ENCODE measurements at places on chromosomes 5 and 9.

GRCh38 chr5:7540736-7541485, 145.0 kb downstream of the ADCY2 start:
- DNase-seq: no peak

DNA sequence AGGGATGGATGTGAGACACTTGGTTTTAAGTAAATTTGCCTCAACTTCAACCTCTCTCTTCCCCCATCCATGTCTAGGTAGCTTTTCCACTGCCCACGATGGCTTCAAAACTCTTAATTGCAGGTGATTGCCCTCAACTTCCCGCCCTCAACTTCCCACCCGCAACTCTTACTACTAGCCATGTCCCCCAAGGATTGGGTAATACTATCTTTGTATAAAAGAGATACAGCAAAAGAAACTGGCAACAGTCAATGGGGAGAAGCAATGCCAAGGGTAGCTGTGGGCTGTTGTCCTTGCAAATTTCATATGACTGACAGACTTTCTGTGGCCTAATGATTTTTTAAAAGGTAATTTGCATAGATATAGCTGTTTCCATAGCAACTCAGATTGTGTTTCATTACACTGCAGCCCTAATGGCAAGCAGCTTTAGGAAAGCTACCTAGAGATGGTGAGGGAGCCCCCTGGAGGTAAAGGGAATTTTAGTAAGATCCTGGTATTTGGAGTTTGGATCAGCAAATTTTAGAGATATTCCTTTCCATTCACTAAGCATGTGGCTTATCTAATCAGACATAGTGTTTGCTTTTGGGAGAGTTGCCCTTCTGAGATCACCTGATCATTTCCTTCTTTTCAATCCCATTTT, 421.5 kb upstream of the DAP start:
- no peak for DNase-seq

GRCh38 chr5:3056866-3057265, 305.4 kb upstream of the IRX2 start:
- no peak for DNase-seq

GRCh38 chr5:626850-627249, 14.7 kb downstream of the CEP72 start:
- no peak for DNase-seq

GRCh38 chr5:126385524-126386502, 37.4 kb upstream of the GRAMD2B start:
- DNase-seq: no peak

GRCh38 chr9:118455788-118456187, 751.6 kb downstream of the TLR4 start:
- no peak for DNase-seq

DNA sequence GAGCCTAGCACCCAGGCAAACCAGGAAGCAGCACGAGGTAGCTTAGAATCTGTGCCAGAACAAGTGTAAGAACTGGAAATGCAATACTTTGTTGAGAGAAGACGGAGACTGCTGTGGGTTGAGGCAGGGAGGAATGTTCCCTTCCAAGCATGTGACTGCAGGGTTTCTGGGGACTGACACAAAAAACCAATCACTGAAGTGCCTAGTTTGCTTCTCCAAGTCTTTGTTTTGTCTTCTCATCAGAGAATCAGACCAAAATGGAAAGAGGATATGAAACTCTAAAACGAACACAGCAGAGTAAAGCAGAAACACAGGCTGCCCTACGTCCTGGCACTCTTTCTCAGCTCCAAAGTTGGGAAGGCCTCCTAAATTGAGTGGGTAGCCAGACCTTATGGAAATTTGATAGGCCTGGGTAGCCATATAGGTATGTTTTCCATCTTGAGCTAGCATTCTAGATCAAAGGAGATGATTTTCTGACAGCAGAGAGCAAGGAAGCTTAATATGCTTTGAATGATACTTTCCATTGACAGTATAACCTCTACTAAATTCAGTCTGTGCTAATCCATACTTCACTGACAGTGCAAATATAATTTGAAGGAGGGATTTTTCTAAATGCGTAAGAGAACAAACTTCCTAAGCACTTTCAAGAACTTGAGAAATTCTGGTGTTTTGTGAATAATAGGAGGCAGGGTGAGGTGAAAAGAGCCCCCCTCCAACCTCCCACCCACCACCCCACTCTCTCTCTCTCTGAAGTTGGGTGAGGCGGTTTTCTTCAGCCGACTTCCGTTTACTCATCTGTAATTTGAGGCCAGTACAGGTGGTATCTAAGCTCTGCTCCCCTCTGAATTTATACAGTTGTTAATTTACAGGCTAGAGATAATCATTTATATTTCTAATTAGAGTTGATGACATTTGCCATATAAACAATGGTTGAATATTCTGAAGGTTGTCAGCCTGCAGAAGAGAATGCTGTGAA, 5.5 kb downstream of the ADRB2 start:
- no peak for DNase-seq

DNA sequence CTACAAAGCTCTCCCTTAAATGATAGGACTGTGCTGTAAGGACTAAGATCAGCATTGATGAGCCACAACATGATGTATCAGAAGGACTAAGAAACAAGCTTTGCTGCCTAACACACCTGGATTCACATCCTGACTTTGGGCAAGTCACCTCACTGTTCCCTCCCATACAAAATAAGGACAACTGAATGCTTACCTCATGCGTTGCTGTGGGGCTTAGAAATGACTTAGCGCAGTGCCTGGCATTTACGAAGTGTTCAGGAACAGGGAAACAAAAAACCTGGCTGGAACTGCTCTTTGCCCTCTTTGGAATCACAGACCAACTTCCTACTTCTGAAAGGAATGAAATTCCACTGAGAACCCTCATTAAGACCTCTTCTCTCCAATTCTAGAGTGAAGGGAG, 113.7 kb downstream of the BAAT start:
- DNase-seq: no peak

- no peak for DNase-seq
Observed at GRCh38 chr5:4424895-4425294, 715.2 kb upstream of the ADAMTS16 start.

GRCh38 chr9:17775656-17776055, 196.8 kb downstream of the SH3GL2 start:
- no peak for DNase-seq

GRCh38 chr5:1335540-1336095, 9.3 kb downstream of the CLPTM1L start:
- no peak for DNase-seq

- no peak for DNase-seq
Observed at GRCh38 chr5:18095061-18095460, 460.8 kb downstream of the TAF11L14 start.

- no peak for DNase-seq
Observed at GRCh38 chr9:16484180-16484579, 386.3 kb downstream of the BNC2 start.

- no peak for DNase-seq
Observed at GRCh38 chr5:39905356-39905755, 480.6 kb upstream of the DAB2 start.

DNA sequence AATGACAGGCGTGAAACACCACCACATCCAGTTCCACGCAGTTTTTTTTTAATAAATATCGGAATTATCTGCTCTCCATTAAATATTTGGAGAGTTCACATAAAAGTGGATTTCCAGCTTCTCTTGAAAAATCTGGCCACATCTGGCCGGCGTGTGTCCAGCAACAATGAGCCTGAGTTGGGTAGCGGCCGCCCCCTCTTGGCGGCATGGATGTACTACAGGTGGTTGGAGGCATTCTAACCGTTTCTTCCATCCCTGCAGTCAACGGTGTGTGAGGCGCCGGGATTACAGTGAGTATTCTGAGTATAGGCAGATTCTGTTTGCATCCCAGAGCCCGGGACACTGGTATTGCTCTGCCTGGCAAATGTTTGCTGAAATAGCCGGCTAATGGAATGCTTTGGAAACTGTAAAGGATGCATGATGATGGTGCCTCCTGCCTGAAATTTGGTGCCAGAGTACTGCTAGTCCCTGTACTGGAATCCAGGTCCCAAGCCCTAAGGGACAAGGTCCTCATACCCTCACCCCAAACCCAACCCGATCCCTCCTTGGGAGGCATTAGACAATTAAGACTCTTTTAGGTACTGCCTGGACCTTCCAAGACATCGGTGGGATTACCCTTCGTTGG, 13.6 kb upstream of the GM2A start:
- DNase-seq: peak; percentile 58

DNA sequence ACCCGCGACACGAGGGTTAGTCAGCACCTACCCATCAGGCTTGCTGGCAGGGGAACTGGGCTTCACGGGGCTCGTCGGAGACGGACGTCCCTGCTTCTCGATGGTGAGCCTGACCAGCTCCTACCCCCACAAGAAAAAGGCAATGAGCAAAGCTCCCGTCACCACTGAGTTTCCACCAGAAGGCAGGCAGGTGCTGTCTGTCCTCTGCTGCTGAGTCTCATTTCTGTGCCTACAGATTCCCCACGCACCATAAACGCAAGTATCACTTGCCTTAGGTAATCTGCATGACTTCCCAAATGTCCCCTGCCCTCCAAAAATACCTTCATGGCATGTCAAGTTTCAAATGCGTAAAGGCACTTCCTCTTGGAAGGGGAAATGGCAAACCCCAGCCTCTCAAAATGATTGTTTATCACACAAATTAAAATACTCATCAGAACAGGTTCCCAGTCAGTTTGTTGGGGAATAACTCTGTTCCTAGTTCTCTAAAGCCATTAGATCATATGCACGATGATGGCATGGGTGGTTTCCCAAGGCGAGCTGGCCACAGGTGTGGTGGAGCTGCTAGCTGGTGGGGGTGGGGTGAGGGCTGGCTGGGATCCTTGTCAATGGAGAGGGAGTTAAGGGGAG, 85.0 kb downstream of the PRRT1B start:
- DNase-seq: no peak

DNA sequence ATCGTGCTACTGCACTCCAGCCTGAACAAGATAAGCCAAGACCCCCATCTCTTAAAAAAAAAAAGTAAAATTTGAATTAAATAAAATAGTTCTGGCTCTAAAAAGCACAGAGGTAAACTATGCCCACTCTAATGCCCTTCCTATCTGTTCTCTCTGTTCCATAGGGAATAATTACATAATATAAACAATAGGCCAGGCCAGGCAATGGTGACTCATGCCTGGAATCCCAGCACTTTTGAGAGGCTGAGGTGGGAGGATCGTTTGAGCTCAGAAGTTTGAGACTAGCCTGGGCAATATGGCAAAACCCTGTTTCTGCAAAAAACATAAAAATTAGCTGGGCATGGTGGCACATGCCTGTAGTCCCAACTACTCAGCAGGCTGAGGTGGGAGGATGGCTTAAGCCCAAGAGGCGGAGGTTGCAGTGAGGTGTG, 47.4 kb downstream of the MYO10 start:
- no peak for DNase-seq

- DNase-seq: no peak
Observed at GRCh38 chr9:37429441-37430285, 7.2 kb downstream of the GRHPR start.

DNA sequence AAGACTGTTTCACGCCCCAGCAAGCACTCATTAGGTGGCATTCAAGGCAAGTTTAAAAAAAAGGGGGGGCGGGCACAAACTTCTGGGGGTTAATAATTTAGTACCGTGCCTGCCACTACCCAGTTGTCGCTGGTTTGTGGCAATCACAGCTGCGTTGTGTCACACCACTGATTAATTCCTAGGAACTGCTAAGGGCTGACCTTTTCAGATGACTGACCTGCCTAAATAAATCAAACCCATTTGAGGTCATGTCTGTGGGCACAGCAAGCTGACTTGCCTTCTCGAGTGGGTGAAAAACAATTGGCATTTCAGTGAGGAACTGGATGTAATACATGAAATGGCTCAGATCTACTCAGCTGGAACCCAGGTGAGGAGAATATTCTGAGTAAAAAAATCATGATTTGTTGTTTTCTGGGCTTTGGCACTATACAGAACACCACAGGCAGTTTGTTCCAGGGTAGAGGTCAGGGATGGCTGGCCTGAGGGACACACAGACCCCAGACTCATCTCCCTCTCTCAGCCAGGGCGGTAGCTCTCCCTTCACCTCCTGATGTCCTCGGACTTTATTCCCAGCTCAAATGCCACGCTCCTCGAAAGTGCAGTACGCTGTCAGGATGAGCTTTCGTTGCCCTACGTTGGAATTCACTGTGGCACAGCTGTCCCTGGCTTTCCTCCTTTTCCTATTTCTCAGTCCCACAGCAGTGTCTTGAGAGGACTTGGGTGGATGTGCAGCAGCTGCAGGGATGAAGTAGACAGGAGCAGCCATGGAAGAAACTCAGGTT, 15.5 kb upstream of the MGAT1 start:
- DNase-seq: no peak

DNA sequence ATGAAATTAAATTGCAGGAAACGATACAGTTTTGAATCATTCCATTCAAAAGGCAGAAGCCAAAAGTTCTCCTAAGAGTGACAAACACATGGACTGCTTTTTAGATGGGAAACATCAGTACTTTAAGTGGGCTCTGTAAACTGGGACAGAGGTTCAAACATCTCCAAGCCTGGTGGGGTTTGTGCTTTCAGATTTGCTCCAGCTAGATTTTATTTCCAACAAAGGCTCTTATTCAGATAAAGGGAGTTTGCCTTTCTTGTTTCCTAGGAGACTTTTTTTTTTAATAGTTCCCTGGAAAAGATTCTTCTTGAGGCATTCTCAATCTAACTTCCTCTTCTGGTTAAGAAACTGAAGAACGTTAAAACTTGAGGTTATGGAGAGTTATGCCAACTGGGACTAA, 277.6 kb downstream of the TMEM38B start:
- no peak for DNase-seq

DNA sequence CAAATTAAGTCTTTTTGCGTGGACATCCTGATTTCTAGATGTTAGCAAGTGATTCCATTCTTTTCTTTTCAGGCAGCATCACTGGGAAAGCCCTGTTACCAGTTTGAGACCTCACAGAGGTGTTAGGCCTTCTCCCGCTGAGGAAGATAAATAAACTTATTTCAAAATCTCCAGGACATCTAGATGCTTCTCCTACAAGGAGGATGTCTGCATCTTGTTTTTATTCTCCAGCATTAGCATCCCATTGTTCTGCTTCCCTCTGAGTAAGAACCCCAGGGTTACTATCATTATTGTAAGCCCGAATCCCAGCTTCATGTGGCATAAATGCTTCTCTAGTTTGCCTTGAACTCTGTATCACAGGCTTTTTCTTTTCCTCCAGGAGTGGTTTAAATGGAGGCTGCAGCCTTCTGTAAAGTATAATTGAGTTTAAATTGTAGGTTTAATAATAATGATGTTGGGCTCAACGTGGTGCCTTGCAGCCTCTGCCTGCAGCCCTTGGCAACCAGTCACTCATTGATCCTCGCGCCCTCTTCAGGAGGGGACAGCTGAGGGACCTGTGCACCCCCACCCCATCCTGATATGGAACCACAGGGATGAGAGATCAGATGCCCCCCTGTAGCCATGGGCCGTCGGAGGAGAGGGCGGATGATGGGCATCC, 114.9 kb downstream of the PDZD2 start:
- no peak for DNase-seq

GRCh38 chr5:83430130-83431010, 41.2 kb upstream of the VCAN start:
- peak; percentile 45 for DNase-seq

GRCh38 chr9:27569406-27569805, 3.9 kb downstream of the C9orf72 start:
- no peak for DNase-seq

Measured in CD4-positive, alpha-beta T cell treated with Interleukin-6 at 100 ng/mL for 8 hours (primary cell).